ENCODE measurements at places on chromosomes 11 and 22.

DNA sequence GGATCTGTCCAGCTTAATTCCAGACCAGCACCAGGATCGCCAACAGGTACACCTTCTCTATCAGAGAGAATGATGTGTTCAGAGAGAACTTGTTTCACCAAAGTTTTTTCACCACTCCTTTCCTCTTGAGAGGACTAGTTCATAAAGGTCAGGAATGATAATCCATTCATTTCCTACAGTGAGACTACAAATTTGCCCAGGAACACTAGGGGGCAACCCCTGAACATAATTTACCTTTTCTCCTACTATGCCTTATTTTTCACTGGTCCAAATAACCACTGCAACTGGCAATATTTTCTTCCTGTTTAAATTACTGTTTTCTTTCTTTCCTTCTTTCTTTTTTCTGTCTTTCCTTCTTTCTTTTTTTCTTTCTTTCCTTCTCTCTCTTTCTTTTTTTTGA lies 22.5 kb downstream of the CAVIN3 start:
- DNase-seq, result no peak

GRCh38 chr11:32196137-32196536 lies 105.3 kb downstream of the RCN1 start:
- DNase-seq, result no peak

- no peak for DNase-seq
Measured at GRCh38 chr22:20638507-20638870, 131.1 kb downstream of the MED15 start.

- DNase-seq, result no peak
Measured at GRCh38 chr11:18321578-18321968, 367 bp downstream of the HPS5 start.

DNA sequence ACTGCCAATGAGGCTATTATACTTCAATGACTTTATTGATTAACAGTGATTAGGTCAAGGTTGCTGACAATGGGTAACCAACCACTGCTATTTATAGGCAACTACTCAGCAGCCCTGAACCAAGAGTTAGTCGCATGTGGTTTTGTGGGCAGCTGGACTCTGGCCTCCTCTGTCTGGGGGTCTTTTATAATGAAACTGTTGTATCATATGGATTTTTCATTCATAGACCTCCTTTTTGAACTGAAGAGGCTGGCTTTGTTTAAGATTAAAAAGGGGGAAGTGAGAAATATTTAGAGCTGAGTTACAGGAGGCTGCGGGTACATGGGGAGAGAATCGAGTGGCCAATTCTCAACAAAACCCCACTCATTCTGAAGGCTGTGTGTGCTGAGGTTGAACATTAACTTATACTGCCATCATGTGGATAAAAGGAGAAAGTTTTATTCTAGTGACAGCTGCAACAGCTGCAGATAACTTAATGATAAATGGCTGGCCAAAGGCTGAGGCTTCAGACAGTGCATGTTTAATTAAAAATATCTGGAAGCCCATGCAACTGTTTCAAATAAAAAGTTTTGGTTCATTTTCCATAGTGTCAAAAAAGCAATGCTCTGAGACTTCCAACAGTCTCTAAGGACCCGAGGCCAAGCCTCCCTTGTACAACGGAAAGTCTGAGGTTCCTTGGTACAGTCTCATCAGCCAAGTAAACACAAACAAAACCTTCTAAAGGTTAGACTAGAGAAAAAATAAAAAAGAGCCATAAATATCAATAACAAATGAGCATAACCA lies 682.6 kb downstream of the KCNA4 start:
- no peak for DNase-seq

GRCh38 chr22:27175021-27175838 lies 517.8 kb downstream of the MIAT start:
- no peak for DNase-seq

- DNase-seq, result no peak
Measured at GRCh38 chr22:24978308-24978707, 25.8 kb downstream of the KIAA1671 start.

DNA sequence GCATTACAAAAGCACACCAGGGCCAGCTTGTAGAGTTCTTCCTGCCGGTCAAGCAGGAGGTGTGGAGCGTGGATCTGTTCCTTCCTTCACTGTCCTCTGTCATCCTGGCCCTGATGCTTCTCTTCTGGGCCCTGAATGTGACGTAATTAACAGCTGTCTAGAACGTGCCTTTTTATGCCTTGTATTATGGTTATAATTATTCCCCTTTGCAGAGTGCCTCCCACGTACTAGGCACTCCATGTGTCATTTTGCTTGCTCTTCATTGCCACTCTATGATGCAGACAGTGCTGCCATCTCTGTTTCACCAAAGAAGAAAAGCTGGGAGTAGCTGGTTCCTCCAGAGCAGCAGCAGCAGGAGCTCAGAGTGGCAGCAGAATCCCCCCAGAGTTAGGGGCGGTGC lies 132.1 kb upstream of the TTC12 start:
- no peak for DNase-seq

- no peak for DNase-seq
Measured at GRCh38 chr11:128468111-128468510, 119.2 kb downstream of the ETS1 start.

- DNase-seq, result no peak
Measured at GRCh38 chr11:11010624-11011127, 152.8 kb upstream of the ZBED5 start.

DNA sequence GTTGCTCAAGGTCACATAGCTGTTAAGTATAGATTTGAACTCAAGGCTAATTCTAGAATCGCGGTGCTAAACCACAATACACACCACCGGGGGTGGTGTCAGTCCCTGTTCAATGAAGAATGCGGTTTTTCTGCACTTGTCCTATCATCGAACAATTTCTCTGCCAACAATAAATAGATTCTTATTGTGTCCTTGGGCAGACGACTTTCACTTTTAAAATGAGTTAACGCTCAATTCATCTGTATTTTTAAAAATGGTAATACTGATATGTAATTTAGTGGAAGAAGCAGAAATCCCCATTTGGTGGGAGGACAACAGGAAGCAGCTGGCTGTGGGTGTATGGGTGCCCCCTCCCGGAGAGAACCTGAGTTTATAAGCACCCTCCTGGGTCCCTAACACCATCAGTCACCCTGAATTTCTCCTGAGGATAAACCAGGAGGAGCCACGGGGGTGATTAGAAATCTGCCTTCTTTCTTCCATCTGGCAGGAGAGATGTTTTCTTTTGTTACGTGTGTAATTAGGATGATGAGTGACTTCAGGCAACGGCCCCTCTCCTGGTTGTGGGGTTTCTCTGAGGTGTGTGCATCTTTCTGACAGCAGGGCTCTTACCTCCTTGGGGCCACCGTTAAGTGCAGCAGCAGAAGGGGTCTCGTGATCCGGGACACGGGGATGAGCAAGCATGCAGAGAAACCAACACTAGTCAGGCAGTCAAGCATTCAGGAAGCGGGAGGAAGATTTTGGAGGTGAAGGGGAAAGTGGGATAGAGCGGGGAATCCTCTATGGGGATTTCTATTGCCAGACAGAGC lies 87.7 kb downstream of the GRAMD1B start:
- no peak for DNase-seq

GRCh38 chr11:35121326-35121865 lies 17.6 kb upstream of the CD44 start:
- no peak for DNase-seq

Measured in NCI-H187 treated with DMSO at 0.1 percent for 48 hours (cell line).